ENCODE measurements at places on chromosomes 11 and 22.

- DNase-seq = no peak
Measured at GRCh38 chr11:95123556-95123955, 33.9 kb downstream of the ENDOD1 start.

GRCh38 chr22:39431821-39432251 is 25.0 kb upstream of the MGAT3 start:
- no peak for DNase-seq

GRCh38 chr22:37378642-37379058 is 48.6 kb downstream of the ELFN2 start:
- no peak for DNase-seq

DNA sequence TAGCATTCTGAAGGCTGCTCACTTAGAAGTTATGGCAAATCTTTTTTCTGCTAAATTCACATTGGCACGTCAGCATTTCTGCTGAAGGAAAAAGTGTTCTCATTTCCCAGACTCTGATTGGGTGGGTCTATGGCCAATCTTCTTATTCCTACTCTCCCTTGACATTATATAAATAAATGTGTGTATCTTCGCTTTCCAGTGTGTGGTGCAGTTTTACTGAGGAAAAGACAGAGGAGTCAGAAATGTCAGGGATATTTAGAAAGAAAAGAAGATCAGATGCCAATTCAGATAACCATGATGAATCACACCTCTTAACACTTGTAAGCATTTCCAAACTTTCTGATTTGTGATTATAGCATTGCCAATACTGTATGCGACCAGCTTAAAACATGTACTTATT is 3.2 kb upstream of the BDNF start:
- no peak for DNase-seq

DNA sequence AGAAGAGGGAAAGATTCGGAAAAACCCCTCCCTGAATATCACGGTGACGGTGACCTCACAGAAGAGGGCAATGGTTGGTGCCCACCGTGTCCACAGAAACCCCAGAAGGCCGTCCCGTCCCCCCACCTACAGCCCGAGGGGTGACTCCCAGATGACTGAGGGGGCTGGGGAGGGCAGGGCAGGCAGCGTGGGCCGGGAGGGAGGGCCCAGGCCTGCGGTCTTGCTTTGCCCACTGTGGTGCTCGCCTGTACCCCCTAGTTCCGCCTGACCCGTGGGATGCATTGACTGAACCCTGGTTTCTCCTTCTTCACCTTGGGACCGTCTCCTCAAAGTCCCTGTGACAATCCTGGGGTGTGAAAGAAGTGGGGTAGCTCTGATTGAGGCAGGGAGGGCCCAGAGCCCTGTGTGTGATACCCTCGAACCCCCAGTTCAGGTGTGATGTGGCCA is 526.7 kb downstream of the BRD1 start:
- DNase-seq = no peak

DNA sequence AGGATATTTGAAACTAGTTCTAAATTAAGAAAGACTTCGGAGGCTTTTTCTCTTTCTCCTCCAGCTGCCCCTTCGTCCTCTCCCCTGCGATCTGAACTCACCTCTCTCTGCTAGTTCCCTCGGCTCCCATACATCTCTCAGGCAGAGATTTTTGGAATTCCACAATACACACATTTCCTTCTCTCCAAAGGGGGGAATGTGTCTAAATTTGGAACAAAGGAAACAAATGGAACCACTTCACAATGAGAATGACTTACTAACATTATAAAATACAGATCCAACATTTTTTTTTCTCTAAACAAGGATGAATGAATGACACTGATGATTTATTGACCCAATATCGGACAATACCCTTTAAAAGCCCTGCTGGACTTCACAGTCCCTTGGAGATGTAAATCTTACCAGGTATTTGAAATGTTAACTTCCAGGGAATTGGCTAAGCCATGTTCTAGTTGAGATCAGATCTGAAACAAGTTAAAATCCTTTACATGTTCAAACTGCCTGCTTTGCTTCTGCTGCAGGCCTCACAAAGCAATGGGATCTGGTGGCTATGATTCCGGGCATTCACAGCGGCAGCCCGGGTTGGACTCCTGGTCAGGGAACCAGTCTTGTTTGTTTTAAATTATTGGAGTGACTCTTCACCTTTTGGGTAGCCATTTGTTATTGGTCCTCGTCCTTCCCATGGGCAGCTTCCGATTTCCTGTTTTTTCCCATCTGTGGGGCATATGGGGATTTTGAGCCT is 20.5 kb upstream of the GSTP1 start:
- DNase-seq = no peak

DNA sequence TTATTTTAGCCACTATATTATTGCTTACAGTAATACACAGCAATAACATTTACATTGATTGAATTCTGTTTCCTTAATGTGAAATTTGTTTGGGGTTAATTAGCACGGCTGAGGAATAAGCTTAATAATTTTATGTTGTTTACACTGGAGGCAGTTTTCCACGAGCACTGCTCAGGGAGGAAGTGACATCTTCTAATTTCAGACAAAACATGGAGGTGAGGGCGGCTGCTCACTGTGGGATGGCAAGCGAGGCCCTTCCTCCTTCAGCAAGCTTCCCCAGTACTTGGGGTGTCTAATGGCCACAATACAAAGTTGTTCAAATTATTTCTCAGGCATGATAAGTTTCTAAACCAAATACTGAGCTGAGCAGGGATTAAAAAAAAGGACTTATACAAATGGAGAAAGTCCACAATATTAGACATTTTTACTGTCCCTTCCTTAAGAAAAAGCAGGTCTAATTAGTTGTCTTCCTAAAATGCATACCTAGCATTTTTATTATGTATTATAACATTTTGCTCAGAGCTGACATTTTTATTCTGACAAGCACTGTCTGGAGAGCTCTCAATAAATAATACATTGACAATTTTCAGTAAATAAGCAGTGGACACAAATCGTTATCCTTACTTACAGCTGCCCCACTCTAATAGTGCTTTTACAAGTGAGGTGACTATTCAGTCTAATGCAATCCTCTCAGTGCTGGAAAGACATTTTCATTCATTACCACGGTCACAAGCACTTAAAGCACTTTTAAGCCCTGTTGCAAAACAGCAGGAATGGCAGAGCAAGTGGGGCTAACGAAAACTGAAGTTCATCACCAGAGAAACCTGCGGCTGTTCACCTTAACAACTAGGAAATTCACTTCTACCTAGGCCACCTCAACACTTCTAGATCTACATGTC is 56.2 kb downstream of the SOX6 start:
- no peak for DNase-seq

DNA sequence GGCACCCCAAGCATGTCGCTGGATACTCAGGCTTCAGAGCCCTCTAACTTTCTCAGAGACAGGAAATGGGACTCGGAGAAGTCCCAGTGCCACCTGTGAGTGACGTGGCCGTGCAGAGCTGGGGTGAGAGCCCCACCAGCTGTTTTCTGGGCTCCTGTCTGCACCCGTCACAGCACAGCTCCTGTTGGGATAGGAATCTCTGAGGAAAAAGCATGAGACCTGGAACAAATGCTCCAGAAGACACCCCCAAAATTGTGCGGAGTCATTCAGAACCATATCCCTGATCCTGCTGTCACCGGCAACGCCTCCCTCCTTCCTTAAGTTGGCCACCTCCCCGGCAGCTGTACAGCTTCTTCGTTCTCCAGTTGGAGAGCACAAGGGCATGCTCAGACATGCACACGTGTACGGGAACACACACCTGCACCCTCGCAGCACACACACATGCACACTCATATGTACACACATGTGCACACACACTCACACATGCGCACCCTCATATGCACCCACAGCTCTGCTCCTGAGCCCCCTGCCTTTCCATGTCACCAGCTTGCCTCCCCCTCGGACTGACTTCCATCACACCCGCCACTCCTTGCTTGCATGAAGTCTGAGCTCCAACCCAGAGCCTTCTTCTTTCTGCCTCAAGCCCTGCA is 1430.0 kb downstream of the BRD1 start:
- DNase-seq = no peak

All from cortex of kidney (tissue), 1 donor.